ENCODE measurements at places on chromosomes 3 and 15.

- no peak for DNase-seq
Measured at GRCh38 chr3:85864896-85865295, 906.1 kb downstream of the CADM2 start.

- no peak for DNase-seq
Measured at GRCh38 chr3:54773271-54773670, 154.6 kb downstream of the LRTM1 start.

- DNase-seq: no peak
Measured at GRCh38 chr15:32105258-32106241, 75.2 kb downstream of the CHRNA7 start.

- no peak for DNase-seq
Measured at GRCh38 chr15:87871731-87872320, 384.7 kb downstream of the NTRK3 start.

GRCh38 chr3:151751161-151751560, 17.4 kb downstream of the AADACL2 start:
- DNase-seq: no peak

DNA sequence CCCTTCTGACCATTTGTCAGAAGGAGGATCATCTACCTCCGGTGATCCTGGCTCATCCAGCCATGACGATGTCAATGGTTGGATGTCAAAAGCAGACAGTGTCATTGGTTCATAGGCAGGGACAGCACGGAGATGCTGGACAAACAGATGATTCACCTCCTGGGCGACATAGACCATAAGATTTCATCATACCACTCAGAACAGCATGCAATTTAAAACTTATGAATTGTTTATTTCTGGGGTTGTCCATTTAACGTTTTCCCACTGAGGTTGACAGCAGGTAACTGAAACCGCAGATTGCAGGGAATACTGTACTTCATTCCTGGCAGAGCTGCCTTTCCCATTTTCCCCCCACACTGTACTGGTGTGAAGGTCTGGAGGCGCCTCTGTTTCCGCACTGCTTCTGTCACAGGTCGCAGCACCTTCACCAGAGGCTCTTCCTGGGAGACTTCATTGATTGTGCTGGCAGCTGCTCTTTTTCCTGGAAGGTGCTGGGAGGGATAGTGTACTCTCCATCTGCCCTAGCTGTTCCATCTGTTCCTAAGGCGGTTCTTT, 32.5 kb upstream of the TMOD3 start:
- no peak for DNase-seq

Measured in germinal center (tissue), 1 donor.